ENCODE measurements at places on chromosomes 13 and 19. TPM values are rescaled to one million over a fixed set of nuclear protein-coding genes. Genes with fewer than 3 reads are reported as not detected.

PLK5 gene
- 0.14 TPM for total RNA-seq

DNA sequence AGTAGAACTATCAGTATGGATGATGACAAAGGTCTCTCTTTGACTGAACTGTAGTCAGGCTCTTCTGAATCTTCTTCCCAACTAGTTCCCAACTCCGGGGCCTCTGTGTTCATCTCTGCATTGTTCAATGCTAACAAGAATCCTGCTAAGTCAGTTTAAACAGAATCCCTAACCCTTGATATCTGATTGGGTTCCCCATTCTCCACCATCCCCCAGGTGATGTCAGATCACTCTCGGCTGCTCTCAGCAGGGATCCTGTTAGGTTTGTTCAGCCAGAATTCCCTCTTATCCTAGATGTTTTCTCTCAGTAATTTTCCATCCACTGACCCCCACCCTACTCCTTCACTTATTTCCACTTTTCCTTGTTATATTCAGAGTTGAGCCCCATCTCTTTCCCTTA, 223.6 kb downstream of the RGCC start:
- no peak for DNase-seq

DNA sequence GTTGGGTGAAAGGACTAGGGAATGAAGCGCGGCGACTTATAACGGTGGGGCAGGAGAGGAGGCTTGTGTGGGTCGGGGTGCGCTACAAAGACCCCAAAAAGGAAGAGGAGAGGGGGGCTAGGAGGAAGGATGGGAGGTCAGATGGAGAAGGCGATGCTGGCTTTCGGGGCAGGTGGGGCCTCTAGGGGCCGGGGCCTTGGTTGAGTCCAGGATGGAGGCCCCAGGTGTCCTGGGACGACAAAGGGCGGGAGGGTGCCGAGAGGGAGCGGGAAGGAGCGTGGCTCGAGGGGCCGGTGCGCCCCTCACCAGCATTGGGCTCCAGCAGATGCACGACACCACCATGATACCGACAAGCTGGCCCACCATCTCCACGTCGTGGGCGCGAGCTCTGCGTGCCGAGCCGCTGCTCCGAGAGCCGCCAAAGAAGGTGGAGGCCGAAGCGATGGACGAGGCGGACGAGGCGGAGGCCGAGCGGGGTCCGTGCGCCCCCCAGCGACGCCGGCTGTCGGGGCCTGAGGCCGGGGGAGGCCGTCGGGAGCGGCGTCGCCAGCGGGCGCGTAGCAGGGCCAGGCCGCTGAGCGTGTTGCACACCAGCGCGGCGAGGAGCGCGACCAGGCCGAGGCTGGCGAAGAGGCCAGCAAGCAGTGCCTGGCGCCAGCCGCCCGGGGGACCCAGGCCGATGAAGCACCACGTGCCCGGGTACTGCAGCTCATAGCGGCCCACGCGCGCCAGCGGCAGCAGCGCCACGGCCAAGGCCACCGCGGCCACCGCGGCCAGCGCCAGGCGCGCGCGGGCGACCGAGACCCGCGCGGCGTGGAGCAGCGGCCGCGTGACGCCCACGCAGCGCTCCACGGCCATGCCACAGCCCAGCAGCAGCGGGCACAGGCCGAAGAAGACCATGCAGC, 1.8 kb downstream of the PTGER1 start:
- DNase-seq, result peak; percentile 78

CEACAM20 gene
- not detected for total RNA-seq

- DNase-seq, result peak; percentile 97
Observed at GRCh38 chr19:52897138-52897935, at the start of gene ZNF320. ZNF320 (minus strand) TSS chr19:52897635; CDS start chr19:52890255, 7,380 bp downstream.

- no peak for DNase-seq
Observed at GRCh38 chr19:41537789-41538188, 38.2 kb upstream of the CEACAM21 start.

DNA sequence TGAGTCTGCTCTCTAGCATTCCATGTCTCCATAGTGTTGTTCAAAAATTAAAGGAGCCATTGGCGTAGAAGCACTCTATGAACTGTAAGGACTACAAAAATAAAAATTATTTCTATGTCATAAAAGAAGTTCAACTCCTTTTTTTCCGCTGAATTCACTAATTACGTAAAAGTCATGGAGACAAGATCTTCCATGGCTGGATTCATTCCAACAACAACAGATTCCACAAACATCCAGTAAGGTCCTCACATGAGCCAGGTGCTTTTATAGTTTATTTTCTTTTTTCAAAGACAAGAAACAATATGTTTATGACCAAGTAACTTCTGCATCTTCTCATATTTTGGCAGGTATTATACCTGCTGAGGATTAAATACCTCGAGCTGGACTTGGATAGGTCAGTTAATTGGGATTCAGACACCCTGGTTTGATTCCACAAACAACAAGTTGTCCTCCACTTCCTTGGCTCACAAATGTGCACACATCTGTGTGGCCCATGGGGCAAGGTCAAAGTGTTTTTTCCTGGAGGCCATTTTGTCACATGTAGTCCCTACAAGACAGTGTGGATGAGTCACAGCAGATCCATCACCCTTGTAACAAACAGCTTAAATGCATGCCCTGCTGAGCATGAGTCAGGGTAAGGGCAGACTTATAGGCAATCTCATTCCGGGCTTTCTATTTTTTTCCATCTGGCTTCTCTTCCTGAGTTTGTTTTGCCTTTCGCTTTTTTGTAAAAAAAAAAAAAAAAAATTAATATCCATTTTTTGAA, 475.6 kb downstream of the COG6 start:
- no peak for DNase-seq

- DNase-seq, result peak; percentile 75
Observed at GRCh38 chr19:39223703-39224279, 19.7 kb upstream of the SYCN start.

DNA sequence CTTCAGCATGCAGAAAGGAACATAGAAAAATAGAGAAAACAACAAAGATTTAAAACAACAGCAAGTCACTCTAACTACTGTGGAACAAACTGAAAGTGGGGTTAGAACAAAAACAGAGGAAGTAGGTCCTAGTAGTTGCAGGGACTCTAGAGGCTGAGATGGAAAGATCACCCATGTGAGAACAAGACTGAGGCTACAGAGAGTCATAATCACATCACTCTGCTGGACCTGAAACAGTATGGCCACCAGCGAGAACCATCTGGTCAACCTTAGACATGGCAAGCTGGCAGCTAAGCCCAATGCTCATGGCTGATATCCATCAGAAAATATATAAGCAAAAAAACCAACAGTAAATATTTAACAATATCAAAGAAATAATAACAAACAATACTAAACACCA, 35.8 kb upstream of the ZNF724 start:
- no peak for DNase-seq

PSG5 gene
- total RNA-seq, result not detected

DNA sequence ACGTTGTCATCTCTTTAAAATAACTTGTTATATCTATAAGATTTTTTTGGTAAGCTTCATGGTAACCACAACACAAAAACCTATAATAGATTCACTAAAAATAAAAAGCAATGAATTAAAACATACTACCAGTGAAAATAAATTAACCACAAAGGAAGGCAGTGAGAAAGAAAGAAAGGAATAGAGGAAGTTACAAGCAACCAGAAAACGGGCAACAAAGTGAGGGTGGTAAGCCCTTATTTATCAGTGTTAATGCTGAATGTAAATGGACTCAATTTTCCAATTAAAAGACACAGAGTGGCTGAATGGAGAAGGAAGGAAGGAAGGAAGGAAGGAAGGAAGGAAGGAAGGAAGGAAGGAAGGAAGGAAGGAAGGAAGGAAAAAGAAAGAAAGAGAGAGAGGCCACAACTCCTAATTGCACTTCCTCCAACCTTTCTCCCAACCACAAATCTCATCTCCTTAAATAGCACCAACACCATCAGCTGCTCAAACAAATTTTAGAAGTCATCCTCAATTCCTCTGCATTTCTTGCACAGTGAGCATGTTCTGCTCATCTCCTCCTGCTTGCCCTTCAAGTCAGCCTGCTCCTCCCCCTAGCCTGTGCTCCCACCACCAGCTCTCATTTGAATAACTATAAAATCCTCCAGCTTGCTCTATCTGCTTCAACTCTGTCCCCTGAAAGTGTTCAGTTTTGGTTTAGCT, 48.6 kb downstream of the CCNA1 start:
- no peak for DNase-seq

DNA sequence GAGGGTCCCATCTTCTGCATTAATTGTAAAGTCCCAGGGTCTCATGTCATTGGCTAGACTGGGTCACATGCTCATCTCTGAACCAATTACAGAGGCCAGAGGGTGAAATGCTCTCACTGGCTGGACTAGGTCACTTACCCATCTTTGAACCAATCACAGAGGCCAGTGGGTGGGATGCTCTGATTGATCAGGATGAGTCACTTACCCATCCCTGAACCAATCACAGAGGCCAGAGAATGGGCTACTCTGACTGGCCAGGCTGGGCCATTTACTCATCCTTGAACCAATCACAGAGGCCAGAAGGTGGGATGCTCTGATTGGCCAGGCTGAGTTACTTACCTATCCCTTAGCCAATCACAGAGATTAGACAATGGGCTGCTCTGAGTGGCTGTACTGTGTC, 5.3 kb downstream of the MISP start:
- DNase-seq, result peak; percentile 85

GRIK5 gene
- 16.4 TPM for total RNA-seq

All from H7 (cell line).